ENCODE measurements at places on chromosomes 2 and 18.

GRCh38 chr18:9392726-9393125 is 58.2 kb downstream of the TWSG1 start:
- no peak for DNase-seq

DNA sequence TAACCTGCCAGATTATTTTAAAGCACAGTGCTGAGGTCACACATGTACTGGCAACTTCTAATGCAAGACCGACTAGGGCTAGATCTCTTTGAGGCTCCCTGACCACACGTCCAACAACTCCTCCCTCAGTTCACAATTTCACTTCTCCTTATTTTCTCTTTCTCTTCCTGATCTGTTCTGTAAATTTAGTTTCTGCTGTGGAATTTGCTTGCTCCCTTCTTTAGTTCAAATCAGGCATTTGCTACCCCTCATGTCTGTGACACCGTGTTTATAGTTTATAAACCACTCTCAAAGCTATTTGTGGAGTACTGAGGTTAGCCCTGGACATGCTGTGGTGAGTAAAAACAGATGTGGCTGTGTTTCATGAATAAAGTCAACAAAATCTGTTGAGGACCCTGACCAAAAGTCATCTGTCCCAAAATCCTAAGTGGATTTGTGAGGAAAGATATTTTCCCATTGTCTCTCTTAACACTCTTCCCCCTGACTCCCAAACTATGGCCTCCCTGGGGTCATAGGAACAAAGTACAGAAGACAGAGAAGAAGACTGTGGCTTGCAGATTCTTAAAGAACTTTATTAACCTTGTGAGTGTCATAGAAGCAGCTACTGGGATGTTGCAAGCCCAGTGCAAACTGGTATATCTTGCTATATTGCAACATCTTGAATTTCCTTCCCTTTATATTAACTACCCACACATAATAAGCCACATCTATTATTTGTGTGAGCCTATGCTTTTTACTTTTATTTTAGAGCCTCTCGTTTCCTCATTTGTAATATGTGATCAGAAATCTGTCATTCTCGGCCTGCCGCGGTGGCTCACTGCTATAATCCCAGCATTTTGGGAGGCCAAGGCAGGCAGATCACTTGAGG is 3.5 kb upstream of the NAGK start:
- no peak for DNase-seq

- no peak for DNase-seq
Observed at GRCh38 chr2:160239436-160239835, 39.4 kb upstream of the ITGB6 start.

- no peak for DNase-seq
Observed at GRCh38 chr2:197915548-197916265, 111.3 kb downstream of the PLCL1 start.

GRCh38 chr2:71813807-71814470 is 333.7 kb downstream of the CYP26B1 start:
- DNase-seq = no peak

- DNase-seq = no peak
Observed at GRCh38 chr2:179487010-179487731, 222.5 kb upstream of the SESTD1 start.

DNA sequence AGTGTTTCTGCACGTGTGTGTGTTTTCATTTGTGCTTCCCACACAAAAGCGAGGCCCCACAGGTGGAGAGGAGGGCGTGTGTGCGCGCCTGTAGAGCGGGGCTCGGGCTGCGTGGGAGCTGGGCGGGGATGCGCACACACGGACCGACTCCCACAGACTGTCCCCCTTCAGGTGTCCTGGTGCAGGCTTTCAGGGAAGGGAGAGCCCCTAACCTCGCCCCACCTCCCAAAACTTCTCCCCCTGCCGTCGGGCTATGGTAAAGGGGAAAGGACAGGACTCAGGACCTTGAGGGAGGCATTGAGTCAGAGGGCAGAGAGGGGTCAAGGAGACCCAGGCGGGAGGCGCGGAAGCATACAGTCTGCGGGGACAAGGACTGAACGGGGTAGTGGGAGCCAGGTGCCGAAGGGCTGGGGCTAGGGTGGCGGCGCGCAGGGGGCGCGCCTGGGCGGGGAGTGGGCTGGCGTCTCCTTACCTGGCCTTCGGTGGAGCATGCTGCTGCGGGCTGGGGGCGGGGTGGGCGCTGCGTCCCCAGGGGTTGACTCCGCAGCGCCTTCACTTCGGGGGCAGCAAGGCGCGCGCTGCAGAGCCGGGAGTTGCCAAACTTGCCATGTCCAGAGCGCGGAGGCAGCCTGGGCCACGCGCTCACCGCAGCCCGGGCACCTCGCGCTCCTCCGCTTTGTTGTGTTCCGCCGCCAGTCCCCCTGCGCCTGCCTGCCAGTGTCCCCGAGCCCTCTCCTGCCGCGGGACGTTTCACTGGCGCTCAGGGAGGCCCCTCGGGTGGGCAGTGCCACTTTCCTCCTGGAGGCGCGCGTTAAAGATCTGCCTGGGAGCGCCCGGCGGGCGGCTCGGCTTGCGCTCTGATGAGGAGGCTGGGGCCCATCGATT is 302.0 kb downstream of the NCKAP5 start:
- DNase-seq = no peak

GRCh38 chr2:207162316-207162715 is 3.4 kb downstream of the KLF7 start:
- DNase-seq = no peak

DNA sequence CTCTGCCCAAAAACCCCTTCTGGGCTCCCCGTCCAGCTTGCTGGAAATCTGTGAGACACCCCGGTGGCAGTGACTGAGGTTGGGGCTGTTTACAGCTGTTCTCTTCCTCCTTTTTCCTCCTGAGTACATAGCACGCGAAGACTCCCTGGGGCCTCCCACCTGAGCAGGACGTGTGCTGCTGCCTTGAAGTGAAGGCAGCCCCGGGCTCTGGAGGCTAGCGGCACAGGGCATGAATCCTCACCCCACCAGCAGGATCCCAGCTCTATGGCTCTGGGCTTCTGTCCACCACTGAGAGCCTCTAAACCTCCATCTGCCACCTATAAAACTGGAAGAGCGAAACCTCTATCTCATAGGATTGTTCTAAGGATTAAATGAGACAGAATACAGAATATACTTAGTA is 182.5 kb downstream of the TMEM163 start:
- no peak for DNase-seq

DNA sequence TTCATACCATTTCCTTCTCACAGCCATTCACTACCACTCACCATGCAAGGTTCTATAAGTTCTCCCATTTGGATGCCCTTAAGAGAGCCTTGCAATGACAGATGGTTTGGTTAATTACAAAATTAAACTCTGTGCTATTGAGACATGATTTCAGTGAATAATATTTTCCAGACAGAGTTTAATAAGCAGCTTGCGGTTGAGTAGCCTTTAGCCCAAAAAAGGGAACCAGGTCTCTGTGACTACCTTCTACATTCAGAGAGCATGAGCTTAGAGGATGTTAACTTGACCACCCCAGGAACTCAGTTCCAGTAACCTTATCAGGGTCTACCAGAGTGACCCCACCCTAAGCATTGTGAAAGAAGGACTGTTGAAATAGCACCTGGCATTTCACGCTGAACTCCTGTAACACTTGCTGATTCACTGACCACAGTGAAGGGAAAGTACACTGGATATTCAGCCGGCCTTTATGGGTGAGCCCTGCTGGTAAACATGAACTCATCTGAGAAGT is 1173.1 kb upstream of the ZEB2 start:
- no peak for DNase-seq
